ENCODE measurements at places on chromosomes 16 and 17. TPM values are rescaled to one million over a fixed set of nuclear protein-coding genes. Genes with fewer than 3 reads are reported as not detected.

- H3K27me3 ChIP-seq = peaks cover 2% of the 10 kb centered on the region
- DNase-seq = no peak
- no peak overlapping the region for H3K4me3 ChIP-seq
- no peaks in the 10 kb centered on the region for H3K36me3 ChIP-seq
Observed at GRCh38 chr17:70084476-70084875, 9.5 kb downstream of the KCNJ16 start.

GRCh38 chr17:20306924-20307323 is 160.4 kb downstream of the LGALS9B start:
- no peak overlapping the region for H3K27ac ChIP-seq
- no peaks in the 10 kb centered on the region for H3K27me3 ChIP-seq

Gene SMTNL2
- total RNA-seq = not detected

GRCh38 chr17:80408872-80409271 is 6.1 kb upstream of the ENDOV start:
- DNase-seq = peak; percentile 44
- H3K36me3 ChIP-seq = no peaks in the 10 kb centered on the region
- H3K4me1 ChIP-seq = peaks cover 4% of the 10 kb centered on the region
- no peak overlapping the region for H3K27ac ChIP-seq
- H3K27me3 ChIP-seq = peaks cover 5% of the 10 kb centered on the region
- no peak overlapping the region for H3K4me3 ChIP-seq

Gene MMP25
- 1.5 TPM for total RNA-seq

GRCh38 chr17:68867759-68868516 is 87.3 kb downstream of the ABCA8 start:
- H3K27ac ChIP-seq = no peak overlapping the region
- H3K4me3 ChIP-seq = no peak overlapping the region
- H3K4me1 ChIP-seq = no peaks in the 10 kb centered on the region

DNA sequence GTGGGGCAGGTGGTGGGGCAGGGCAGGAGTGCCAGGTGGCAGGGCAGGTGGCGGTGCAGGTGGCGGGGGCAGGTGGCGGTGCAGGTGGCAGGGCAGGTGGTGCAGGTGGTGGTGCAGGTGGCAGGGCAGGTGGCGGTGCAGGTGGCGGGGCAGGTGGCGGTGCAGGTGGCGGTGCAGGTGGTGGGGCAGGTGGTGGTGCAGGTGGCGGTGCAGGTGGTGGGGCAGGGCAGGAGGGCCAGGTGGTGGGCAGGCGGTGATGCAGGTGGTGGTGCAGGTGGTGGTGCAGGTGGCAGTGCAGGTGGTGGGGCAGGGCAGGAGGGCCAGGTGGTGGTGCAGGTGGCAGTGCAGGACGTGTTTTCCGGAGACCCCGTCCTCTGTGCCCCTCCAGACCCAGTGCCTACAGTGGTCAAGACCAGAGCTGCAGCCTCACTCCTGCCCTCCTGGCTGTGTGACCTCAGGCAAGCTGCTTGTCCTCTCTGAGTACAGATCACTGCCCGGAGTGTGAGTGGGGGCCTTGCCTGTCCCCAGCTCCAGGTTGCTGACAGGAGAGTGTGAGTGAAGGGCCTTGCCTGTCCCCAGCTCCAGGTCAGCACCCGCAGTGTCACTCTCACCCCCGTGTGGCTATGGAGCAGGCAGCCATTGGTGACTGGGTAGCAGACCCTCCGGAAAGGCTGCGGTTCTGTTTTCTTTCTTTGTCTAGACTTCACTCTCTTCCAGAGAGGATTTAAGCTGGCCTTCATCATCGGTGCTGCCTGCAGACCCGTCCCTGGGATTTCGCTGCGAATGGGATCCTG is 16.1 kb upstream of the NPTX1 start:
- H3K36me3 ChIP-seq = no peaks in the 10 kb centered on the region
- DNase-seq = no peak
- H3K4me1 ChIP-seq = peaks cover 5% of the 10 kb centered on the region
- no peak overlapping the region for H3K4me3 ChIP-seq

GRCh38 chr16:88758944-88759244 is 26.1 kb downstream of the PIEZO1 start:
- no peak overlapping the region for H3K4me3 ChIP-seq
- H3K27ac ChIP-seq = no peak overlapping the region
- DNase-seq = no peak
- peaks cover 2% of the 10 kb centered on the region for H3K36me3 ChIP-seq

DNA sequence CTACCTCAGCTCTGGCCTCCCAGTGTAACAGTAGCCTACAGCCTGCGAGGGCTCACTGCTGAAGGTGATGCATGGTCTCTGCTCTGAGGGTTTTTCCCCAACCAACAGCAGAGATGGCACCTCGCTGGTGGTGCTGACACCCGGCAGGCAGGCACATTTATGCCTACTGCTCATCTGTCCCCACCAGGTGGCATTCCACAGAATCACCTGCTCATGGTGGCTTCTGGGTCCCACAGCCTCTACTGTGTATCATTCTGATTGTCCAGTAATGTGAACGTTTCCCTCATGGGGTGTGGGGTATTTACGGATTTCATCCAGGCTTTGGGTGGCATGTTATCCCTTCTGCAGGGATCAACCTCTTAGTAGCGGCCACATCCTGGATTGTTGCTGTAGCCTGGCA is 331.5 kb downstream of the SNX29 start:
- no peak overlapping the region for H3K27ac ChIP-seq
- no peaks in the 10 kb centered on the region for H3K27me3 ChIP-seq
- no peak for DNase-seq
- no peak overlapping the region for H3K4me3 ChIP-seq
- no peaks in the 10 kb centered on the region for H3K36me3 ChIP-seq
- no peaks in the 10 kb centered on the region for H3K4me1 ChIP-seq
